ENCODE measurements at places on chromosomes 5 and 9.

GRCh38 chr5:159341906-159342310 is 11.6 kb upstream of the IL12B start:
- peak; percentile 36 for DNase-seq

- no peak for DNase-seq
Observed at GRCh38 chr5:143693651-143694252, 118.2 kb upstream of the HMHB1 start.

GRCh38 chr5:131482617-131483016 is 152.4 kb downstream of the RAPGEF6 start:
- no peak for DNase-seq

DNA sequence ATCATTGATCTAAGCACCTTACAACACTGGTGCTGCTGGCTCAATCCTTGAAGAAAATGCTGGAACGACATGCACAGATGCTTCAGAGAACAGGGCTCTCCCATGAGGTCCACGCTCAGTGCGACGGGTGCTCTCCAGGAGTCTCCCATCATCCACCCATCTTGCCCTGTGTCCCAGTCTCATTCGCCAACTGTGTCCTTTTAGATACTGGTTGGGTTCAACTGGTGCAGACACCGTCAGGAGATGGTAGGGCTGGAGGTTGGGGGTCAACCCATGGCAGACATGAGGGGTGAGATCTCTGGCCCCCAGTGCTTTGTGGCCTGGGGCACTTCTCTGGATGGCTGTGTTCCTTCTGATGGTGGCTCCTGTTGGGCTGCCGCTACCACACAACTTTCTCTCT is 1.6 kb upstream of the OBP2B start:
- no peak for DNase-seq

- no peak for DNase-seq
Observed at GRCh38 chr5:134527961-134528424, 2.5 kb downstream of the JADE2 start.

GRCh38 chr9:121735793-121736770 is 84.6 kb downstream of the DAB2IP start:
- no peak for DNase-seq

DNA sequence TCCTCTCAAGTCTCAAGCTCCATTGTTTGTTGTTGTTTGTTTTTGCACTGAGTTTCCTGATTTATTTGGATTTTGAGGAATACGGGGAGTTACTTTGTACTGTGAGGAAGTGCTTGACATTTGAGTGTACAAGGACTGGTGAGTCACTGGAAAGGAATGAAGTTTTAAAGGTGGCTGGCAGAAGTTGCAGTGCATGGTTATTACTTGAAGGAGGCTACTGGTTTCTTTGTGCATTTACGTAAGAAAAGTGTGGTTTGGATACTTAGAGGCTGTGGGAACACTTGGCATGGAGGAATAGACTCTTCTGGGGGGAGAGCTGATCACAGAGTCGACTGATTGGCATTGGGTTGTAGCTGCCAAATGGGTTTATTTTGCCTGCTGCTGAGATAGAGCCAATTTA is 919.0 kb downstream of the TAF11L14 start:
- DNase-seq, result no peak

DNA sequence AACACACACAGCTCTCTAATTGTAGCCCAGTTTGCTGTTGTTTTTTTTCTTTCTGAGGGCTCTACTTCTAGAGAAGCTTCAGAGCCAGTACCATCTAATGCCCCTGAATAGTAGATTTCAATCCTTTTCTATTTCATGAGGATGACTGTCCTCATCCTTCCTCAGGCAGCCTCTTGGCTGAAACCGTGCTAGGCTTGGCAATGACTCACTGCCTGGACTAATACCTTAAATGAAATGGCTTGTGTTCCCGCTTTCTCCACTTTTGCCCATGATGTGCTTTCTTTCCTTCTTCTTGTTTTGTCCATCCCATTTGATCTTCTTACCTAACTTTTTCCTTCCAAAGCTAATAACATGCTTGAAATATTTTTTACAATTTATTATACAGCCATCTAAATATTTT is 80.1 kb downstream of the ITGA1 start:
- DNase-seq, result no peak

GRCh38 chr9:107667231-107668070 is 177.9 kb upstream of the KLF4 start:
- no peak for DNase-seq

DNA sequence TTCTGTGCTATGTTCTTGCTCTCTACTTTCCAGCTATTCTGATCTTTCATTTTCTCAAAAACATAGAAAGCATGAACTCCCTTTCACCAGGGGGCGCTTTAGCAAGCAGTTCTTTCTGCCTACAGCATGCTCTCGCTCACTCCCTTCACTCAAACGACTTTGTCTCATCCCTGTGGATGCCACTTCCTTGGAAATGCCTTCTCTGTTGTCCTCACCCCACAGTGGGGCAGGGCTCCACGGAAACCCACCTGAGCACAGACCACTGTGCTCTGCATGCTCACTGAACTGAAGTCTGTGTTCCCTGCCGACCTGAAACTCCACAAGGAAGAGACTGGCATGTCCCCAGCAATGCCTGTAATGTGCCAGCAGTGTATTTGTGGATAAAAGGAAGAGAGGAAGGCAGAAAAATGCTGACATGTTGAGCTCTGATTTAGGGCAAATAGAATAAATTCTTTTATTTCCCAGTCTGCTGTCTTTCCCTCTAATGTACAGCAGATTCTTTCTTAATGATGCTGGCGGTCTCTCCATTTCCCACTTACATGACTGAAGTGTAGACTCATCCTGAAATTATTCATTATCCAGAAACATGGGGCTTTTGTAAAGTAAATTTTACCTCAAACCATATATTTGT is 4.9 kb upstream of the ROR2 start:
- no peak for DNase-seq

- DNase-seq, result no peak
Observed at GRCh38 chr9:130008538-130008937, 34.5 kb downstream of the FNBP1 start.

- no peak for DNase-seq
Observed at GRCh38 chr5:66143473-66144073, 527 bp upstream of the SREK1 start.

DNA sequence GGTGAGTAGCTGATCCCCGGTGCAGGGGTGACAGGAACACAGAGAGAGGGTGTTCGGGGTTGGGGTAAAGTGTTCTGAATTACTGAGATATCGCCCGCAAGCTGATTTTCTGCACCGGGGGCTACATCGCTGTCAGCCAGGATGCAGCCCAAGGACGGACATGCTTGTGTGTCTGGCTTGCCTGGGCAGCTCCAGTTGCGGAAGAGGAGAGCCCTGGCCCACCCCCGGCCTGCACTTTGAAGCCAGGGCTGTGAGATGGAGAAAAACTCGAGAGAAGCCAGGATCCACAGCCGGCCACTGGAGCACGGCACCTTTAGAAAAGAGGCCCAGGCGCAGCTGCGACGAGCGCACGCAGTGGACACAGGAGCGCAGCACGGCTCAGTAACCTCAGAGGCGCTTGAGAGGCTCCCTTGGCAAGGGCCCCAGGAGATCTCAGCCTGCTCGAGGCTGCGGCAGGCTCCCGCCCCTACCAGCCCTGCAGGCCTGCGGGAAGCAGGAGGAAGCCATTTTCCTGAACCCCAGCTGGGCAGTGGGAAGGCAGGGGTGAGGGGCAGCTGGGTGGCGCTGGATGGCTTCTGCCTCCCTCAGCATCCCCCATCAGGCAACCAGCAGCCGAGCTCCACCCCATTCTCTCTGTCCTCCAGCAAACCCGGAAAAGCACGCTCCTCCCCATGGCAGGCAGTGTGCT is 59.2 kb downstream of the C9orf50 start:
- no peak for DNase-seq

DNA sequence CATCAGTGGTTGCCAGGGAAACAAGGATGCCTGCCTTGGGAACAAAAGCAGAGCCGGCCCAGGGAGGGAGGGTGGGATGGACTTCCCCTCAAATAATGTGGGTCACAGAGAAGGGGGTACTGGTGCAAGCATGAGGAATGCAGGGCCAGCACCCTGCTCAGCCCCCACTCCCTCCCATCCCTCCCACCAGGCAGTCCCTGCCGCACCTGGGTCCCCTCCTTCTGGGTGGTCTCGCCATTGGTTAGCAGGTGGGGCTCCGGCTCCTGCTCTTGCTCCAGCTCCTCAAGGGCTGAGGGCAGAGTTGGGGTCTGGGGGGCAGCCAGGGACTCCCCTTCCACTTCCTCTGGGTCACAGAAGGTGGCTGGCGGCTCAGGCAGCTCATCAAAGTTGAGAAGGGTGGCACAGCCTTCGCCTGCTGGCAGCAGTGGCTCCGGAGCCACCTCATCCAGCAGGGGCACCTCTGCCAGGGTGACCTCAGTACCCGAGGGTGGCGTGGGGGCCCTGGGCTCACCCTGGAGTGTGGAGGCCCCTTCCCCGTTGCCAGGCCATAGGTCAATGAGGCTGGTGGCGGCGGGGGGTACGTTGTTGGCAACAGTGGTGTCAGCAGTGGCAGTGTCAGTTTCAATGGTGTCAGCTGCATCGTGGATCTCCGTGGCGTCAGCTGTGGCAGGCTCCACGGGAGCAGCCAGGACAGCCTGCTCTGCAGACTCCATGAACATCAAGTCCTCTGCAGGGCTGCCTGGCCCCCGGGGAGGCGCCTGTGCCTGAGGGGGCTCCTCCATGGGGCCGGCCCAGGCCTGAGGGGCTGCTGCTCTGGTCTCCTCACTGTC is 11.5 kb downstream of the PRR7 start:
- no peak for DNase-seq

DNA sequence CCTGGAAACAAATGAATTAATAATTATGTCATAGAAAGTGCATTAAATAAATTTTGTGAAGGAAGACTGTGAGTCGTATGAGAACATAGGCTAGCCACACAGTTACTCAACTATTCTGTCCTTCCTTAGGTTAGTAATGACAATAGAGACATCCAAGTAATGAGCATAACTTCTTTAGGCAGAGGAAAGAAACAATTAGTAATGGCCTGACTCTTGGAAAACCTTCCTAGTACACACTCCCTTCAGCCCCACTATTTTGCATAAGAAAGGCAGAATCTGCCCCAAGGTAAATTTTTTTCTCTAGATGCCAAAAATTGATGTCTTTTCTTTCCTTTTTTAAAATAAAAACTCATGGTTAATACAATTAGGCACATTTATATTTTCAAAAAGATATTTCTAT is 1619.0 kb upstream of the WWC1 start:
- no peak for DNase-seq

GRCh38 chr5:138665261-138665660 is 88.0 kb upstream of the CTNNA1 start:
- no peak for DNase-seq

DNA sequence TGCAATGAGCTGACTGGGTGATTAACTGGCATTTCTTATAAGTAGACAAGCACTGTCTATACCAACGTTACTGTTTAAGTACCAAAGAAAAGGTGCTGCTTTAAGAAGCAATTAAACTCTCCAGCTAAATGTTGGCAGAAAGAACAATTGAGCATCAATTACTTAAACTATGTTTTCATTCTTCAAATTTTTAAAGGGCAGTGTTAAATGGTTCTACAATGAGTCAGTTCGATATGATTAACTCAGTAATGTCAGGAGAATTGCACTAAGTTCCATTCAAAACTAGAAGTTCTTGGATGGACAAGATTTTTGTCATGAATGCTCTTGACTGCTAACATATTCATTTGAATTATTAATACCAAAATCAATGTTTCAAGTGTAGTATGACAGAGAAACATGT is 593.7 kb downstream of the DNAH5 start:
- no peak for DNase-seq

DNA sequence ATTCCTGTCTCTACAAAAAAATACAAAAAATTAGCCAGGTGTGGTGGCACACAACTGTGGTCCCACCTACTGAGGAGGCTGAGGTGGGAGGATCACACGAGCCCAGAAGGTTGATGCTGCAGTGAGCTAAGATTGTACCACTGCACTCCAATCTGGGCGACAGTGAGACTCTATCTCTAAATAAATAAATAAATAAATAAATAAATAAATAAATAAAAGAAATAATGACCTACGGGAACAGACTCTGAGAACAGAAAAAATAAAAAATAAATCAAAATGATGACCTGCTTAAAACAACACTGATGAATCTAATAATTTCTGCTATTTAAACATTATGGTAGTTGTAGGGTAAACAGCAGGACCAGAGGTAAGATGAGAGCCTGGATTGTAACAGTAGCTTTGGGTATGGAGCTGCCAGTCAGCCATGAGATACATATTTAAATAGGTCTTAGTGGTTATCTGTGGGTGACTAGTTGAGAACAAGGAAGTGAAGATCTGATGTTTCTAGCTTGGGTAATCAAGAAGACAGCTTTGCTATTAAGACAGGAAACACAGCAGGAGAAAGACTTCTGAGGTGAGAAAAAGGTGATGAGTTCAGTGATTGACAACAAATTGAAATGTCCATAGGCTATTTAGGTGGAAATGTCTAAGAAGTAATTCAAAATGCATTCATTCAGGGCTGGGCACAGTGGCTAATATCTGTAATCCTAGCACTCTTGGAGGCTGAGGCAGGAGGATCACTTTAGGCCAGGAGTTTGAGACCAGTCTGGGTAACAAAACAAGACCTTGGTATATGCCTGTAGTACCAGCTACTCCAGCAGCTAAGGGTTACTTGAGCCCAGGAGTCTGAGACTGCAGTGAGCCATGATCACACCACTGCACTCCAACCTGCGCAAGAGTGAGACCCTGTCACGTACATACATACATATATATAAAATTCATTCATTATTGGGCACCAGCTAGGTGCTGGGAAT is 11.0 kb downstream of the RNF145 start:
- DNase-seq, result no peak

GRCh38 chr5:68534131-68534940 is 318.8 kb downstream of the PIK3R1 start:
- no peak for DNase-seq

- DNase-seq, result no peak
Observed at GRCh38 chr5:38453506-38453905, 102.9 kb downstream of the LIFR start.

GRCh38 chr5:6736524-6737042 is 23.4 kb downstream of the TENT4A start:
- no peak for DNase-seq

- no peak for DNase-seq
Observed at GRCh38 chr5:17761326-17761725, 127.1 kb downstream of the TAF11L14 start.

- DNase-seq, result no peak
Observed at GRCh38 chr5:109218818-109219217, 191.0 kb downstream of the PJA2 start.

- no peak for DNase-seq
Observed at GRCh38 chr5:132470596-132470995, 20.0 kb downstream of the IRF1 start.

DNA sequence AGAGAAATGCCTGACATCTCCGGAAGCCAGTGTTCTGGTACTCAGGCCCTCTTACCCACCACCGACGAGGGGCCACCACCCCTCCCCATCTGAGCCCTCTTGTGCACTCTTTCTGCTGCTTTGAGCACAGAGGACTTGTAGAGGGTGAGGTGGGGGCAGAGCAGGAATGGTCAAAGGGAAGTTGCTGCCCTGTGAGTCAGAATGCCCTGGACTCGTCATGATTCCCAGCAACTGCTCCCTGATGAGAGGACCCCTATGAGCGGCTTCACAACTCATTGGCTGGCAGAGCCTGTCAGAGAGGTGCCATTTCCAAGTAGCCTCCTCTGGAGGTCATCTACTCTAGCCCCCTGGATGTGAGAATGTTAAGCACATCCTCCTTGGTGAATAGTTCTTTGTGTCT is 845 bp downstream of the ECSCR start:
- DNase-seq, result no peak

GRCh38 chr9:37749129-37749528 is 4.5 kb upstream of the TRMT10B start:
- no peak for DNase-seq

GRCh38 chr5:126542441-126542840 is 52.6 kb downstream of the ALDH7A1 start:
- DNase-seq, result no peak
